Left ventricle myocardium superior (tissue), 1 donor: ENCODE measurements at places on chromosomes 3 and 15. TPM values are rescaled to one million over a fixed set of nuclear protein-coding genes. Genes with fewer than 3 reads are reported as not detected.

GRCh38 chr3:32888739-32889138, 62.7 kb upstream of the CCR4 start:
- DNase-seq, result no peak

DNA sequence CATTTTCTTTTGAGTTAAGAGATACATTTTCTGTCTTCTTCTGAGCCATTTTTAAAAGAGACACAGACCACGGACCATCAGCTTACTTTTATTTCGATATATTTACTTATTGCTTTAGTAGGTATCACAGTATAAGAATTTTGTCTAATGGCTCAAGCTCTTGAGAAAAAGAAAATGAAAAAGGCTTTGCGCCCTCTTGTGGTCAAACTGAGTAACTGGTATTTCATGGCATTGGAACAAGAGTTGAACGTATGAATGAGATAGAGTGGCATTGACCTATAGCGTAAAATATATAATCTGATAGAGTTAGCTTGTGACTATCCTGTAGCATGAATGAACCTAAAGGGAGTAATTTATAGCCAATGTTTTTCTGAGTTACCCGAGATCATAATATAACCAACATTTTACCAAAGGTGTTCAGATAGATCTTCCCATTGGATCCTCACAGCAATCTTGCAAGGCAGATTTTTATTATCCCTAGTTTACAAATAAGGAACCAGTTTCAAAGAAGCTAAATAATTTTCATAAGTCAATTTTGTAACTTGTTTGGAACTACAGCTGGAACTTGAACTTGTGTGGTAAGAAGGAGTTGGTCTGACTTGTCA, 154.6 kb downstream of the POLR2M start:
- no peak for DNase-seq

The SLC22A13 gene
- total RNA-seq, result not detected

The SLC12A8 gene
- total RNA-seq, result 0.52 TPM

GRCh38 chr3:108301695-108302404, 5.5 kb downstream of the HHLA2 start:
- DNase-seq, result no peak

- no peak for DNase-seq
Observed at GRCh38 chr3:128619146-128619890, 31.3 kb downstream of the RPN1 start.

DNA sequence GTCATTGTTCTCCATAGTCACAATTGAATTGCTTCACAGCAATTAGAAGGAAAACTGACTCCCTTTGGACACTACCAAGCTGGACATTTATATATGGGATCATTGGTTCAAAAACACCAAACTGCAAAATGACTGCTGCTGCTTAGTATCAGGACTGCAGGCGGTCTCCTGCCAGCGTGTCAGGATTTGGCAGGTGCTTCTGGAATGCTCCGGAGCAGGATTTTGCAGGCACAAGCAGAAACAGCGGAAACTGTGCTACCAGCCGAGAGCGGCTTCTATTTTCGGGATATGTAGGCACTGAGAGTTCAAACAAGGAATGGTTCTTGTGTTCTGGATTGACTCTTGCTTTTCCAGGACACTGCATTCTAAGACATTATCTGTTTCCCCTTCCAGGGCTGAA, 95.5 kb downstream of the SSR3 start:
- peak; percentile 66 for DNase-seq

The CHRNA7 gene
- 0.55 TPM for total RNA-seq

The CA12 gene
- total RNA-seq, result 0.74 TPM

DNA sequence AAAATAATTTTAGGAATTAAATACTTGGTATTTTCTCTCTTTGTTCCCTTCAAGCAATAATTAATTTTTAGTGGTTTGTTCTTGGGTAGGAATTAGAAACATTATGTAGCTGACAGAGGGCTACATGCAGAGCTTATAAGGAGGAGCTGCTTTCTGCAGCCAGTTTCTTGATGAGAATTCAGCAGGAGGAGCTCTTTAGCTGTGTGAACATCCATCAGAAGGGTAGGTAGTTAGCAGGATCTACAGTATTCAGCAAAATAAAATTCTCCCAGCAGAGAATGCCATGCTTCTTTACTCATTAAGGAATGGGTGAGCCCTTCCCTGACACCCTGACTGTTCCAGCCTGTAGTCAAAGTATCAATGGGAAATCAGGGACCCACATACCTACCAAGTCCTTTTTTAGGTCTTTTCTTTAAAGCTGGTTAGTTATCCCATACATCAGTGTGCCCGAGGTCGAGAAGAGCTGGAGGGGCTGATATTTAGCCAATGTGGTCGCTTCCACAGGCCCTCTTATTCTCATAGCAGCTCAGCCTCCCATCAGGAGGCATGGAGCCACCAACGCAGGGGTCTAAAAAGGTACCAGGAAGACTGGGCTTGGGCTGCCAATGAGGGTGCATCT, 54.0 kb downstream of the KCNAB1 start:
- DNase-seq, result no peak

The NR2E3 gene
- total RNA-seq, result not detected

The RBPMS2 gene
- 213 TPM for total RNA-seq

The UROC1 gene
- total RNA-seq, result not detected

DNA sequence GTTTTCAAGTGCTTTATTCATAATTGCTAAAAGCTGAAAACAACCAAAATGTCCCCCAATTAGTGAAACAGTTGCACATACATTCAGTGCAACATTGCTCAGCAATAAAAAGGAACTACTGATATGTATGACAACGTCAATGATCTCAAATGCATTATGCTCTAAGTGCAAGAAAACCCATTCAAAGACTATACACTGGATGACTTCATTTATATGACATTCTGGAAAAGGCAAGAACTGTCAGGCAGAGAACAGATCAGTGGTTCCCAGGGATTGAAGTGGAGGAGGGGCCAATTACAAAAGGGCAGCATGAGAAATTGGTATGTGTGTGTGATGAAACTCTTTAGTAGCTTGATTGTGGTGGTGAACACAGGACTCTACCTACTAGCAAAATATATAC, 585.6 kb downstream of the TBL1XR1 start:
- DNase-seq, result no peak

The ISG20 gene
- total RNA-seq, result 3.6 TPM

DNA sequence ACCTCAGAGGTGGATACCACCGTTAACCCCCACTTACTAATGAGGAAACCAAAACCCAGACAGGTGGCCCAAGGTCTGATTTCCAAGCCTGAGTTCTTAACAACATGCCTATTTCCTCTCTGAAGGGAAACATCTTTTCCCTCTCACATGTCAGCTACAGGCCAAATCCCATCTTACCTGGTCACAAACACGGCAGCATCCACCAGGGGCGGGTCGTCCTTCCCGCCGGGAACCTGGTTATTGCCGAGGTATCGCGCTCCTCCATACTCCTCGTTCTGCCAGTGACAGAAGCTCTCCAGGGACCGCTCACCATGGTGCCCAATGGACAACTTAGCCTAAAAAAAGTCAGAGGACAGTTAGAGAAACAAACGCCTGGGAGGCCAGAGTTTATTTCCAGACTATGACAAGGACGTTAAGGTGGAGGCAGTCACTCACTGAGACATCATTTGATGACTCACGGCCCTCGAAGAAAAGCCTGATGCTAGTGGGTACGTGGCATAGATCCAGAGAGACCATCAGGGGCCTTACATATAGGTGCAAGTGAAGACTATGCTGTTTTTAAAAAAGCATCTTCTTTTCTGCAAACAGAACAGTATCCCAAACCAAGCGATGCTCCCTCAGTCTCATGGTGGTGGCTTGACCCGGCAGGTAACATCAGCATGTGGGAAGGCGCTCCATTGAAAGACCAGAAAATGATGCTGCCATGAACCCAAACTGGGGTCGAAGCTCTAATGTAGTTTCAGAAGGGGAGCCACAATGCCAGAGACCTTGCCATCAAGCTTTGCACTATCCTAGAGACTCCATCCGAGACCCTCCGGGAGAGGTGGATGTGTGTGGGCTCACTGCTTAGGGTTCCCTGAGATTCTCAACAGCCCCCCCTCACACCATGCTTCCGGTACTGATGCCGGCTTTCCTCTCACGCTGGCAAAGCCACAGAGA, 80.2 kb downstream of the ADAMTS17 start:
- DNase-seq, result no peak

The HCLS1 gene
- 11.1 TPM for total RNA-seq

GRCh38 chr3:42771271-42771670, 1.8 kb downstream of the CCDC13 start:
- DNase-seq, result no peak

DNA sequence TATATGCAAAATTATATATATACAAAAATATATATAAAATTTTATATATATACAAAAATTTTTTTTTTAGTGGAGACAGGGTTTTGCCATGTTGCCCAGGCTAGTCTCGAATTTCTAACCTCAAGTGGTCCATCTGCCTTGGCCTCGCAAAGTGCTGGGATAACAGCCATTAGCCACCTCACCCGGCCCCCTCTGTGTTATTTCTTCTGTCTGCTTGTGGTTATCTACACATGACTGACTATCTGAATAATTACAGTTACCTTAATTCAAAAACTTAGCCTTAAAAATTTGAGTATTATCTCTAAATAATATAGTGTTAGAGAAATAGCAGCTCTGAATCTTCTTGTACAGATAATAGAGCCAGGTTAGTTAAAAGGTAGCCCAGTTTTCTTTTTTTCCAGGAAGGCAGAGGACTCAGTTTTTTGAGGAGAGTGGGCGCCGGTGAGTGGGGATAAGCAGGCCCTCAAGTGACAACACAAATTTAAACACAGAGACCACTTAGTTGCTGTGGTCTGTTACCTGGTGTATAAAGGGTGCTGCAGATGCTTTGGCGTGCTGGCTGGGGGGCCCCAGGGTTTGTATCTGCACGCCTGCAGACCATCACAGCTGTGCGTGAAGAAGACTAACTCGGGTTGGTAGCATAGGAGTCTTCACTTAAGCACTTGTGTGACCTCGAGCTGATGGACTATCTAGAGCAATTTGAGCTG, 83.7 kb downstream of the TRAK1 start:
- DNase-seq, result no peak

The CASR gene
- total RNA-seq, result not detected

- no peak for DNase-seq
Observed at GRCh38 chr15:99435113-99435695, 130.6 kb upstream of the MEF2A start.

GRCh38 chr3:9448643-9449042, 51.2 kb downstream of the SETD5 start:
- no peak for DNase-seq

- no peak for DNase-seq
Observed at GRCh38 chr15:70832176-70832575, 21.8 kb downstream of the LARP6 start.

The CCK gene
- total RNA-seq, result not detected

DNA sequence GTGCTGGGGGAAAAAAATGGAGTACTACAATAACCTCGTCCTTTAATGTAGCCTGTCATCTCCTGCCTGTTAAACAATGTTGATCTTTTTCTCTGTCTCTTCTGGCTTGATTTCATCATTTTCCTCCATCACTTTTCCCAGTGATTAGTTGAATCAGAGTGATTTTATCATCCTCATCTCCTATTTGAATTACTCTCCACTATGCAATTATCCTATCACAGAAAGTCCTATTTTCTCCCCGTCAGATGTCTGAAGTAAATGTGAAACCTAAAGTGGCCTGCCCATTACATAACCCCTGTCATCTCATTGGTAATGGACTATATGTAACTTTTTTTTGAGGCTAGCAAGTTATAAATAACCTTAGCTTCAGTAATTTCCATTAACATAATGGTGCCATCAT, 201.8 kb downstream of the CACNA2D3 start:
- no peak for DNase-seq

DNA sequence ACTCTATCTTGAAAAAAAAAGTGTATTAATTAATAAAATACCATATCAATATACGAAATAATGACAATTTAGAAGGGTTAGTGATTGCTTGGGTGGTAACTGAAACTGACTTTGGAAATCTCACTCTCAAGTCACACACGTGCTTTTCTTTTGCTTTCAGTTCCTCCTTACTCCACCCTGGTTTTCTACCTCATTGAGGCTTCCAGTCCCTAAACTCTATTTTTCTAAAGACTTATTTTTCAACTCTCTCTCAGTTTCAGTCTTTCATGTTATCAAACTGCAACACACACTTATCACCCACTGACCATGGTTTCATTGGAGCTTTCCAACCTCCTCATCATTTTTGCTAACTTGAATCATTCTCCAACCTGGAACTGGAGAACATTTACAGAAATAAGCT, 23.5 kb downstream of the IL12A start:
- DNase-seq, result no peak

The SERINC4 gene
- total RNA-seq, result not detected

GRCh38 chr15:27059610-27060202, 88.7 kb downstream of the GABRG3 start:
- DNase-seq, result no peak

GRCh38 chr15:50854601-50855490, 53.6 kb upstream of the AP4E1 start:
- DNase-seq, result no peak

GRCh38 chr3:127717357-127718244, 44.8 kb downstream of the ABTB1 start:
- no peak for DNase-seq

The SI gene
- not detected for total RNA-seq

DNA sequence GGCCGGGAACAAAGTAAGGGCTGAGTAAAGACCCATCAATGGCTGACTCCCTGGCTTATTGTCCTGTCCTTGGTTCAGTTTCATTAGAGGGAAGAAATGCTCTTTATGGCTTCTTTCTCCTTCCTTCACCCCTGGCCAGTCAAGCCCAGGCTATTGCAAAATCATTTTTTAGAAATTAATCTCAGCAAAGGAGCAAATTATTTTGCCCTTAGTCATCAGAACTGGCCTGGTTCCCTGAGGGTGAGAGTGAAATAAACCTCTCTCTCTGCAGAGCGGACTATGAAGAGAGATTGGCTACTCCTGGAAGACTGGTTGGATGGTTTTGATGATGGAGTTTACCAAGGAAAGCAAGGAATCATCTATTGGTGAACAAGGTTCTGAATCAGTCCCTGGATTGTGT, 52.7 kb upstream of the OXTR start:
- DNase-seq, result no peak

GRCh38 chr3:32870373-32871095, 52.7 kb downstream of the TRIM71 start:
- no peak for DNase-seq

DNA sequence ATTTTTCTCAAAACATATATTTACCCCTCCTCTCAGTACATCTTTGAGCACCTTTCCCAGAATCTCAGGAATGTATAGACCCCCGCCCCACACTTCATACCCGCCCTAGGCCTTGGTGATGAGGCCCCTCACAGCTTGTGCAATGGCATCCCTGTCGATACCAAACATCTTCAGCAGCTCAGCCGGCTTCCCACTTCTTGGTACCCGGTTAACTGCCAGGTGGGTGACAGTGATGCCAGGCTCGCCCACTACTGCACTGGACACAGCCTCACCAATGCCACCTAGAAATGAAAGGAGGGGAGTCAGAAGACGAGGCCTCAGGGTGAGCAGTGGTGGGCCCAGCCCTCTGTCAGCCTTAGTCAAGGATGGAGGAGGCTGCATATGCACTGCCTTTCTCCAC, 30.2 kb downstream of the TKT start:
- DNase-seq, result peak; percentile 10

The IL17RC gene
- 36.0 TPM for total RNA-seq
